ENCODE measurements at places on chromosomes 6 and 20.

DNA sequence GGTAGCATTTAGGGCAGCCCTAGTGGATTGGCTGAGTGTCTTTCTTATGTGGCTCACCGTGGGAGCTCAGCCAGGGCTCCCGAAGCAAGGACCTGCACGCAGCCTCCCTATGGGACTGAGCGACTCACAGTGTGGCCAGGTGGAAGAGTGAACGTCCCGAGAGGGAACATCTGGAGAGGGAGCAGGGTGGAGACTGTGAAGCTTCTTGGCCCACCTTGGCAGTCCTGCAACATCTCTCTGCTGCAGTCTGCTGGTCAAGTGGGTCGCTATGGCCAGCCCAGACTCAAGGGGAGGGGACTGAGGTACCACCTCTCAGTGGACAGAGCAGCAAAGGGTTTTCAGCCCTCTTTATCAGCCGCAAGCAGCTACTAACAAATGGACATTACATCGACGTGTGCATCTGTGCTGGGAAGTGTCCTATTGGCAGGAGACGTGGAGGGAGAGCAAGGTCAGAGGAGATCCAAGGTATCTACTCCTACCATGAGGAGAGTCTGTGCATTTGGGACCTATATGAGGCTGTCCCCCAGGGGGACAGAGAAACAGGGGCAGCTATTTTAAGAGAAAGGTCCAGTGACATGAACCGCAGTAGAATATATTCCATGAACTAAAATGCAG, 49.0 kb upstream of the NXT1 start:
- DNase-seq = no peak

DNA sequence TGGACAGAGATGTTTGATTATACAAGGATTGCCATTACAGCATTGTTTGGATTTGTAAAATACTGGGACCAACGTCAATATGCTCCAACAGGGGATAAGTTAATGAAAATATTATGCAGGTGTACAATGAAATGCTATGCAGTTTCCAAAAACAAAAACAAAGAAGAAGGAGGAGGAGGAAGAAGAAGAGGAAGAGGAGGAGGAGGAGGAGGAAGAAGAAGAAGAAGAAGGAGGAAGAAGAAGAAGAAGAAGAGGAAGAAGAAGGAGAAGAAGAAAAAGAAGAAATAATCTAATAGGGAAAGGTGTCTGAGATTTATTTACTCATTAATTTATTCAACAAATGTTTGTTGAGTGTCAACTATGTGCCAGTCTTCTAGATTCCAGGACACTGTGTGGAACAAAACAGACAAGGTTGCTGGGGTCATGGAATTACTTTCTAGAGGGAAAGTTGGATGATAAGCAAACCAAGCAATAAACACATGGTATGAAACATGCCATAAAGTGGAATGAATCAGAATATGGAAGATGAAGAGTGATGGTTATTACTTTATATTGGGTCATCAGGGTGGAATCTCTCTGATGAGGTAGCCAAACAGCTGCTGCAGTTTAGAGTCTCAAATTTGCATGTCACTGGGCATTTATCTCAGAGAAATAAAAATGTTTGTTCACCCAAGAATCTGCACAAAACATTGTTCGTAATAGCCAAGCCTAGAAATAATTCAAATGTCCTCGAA, 6.3 kb upstream of the TRIM27 start:
- DNase-seq = no peak

DNA sequence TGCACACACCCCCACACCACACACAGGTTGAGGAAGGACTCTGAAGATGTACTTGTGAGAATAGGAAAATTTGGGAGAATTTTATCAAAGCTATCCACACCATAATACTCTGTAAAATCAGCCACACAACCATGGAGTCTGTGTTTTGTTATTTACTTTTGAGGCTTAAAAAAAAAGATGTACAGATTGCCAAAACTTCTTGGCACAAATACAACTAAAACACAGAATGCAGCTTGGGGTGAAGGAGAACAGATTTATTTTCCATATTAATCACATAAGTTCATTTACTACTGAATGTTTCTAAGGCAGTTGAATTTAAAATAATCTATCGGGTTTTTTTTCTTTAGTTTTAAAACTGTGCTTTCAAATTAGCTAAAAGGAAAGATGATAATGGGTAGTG, 32.8 kb upstream of the KCNQ5 start:
- no peak for DNase-seq

GRCh38 chr6:160305926-160306713, 42.1 kb upstream of the SLC22A3 start:
- DNase-seq = no peak

DNA sequence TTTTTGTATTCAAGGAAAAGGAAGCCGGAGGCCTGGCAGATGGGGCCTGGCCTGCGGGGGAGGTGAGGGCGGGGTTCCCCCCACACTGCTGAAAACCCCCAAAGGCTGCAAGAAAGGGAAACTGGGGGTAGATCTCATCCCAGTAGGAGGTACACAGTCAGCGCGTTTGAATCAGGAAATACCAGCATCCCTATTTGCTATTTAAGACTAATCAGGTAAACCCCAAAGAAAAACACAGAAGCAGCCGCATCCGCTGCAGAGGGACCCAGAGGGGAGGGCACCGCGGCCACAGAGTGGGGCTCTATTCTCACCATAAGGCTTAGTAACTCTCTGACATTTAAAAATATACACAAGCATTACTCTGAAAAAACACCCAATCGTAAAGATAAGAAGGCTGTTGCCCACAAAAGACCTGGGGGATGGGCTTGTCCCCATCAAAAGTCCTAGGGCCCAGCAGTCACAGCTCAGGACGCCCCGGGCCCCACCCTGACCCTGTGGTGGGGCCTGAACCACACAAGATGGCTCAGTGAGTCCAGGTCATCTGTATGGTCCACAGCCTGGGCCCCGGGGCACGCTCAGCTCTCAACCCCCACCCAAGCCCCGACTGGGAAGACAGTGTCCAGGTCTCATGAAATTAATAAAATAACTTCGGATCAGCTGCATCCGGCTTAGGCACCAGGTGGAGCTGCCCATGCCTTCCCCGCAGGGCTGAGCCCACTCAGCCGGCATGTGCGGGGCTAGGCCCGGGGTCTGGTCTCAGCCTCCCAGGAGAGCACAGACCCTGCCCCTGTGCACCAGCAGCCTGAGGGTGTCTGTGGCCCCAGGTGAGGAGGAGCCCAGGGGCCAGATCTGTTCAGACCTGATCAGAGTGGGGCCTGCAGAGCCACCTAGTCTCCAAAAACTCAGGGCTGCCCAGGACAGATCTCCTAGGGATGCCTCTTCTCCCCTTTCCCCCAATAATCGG, 31.0 kb downstream of the KCNQ2 start:
- DNase-seq = peak; percentile 16

DNA sequence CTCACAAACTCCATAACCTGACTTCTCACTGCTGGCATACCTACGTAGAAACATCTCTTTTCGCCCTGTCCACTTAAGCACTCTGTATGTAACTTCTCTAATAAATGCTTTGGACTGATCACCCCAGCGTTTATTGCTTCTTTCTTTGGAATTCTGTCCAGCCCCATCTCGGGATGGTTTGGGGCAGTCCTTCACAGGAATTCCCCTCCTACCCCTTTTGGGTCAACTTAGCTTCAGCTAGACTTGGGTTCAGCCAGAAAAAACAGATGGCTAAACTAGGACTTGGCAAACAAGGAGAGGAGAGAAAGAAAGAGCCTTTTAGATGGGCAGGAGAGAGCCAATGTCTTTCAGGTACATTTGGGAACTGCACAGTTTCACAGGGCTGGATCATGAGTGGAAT, 3.9 kb upstream of the LTV1 start:
- no peak for DNase-seq

GRCh38 chr6:35071347-35071994, 69.7 kb downstream of the TCP11 start:
- DNase-seq = no peak

DNA sequence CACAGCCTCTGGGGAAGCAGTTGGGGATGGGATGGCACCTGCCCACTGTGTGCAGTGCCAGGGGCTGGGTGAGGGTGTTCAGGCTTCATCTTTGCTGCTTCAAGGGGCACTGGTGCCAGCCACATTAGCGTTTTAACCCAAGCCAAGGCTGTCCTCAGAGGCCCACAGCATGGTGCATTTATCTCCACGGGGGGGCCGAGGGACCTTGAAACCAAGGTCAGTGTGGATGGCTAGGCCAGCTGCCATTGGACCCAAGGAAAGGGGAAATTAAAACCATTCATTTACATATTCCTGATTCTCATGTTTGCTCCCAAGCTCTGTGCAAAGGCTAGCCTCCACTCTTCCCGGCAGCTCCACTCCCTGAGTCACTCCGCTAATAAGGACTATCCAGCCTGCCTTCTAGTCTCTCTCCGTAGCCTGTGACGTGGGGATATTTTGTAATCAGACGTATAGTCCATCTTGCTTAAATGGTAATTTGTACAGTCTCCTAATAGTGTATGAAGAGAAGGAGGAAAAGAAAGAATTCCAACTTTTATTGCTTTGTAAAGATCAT, 197.1 kb downstream of the CDH4 start:
- DNase-seq = no peak

GRCh38 chr20:5061213-5061612, 58.5 kb downstream of the PCNA start:
- DNase-seq = no peak

DNA sequence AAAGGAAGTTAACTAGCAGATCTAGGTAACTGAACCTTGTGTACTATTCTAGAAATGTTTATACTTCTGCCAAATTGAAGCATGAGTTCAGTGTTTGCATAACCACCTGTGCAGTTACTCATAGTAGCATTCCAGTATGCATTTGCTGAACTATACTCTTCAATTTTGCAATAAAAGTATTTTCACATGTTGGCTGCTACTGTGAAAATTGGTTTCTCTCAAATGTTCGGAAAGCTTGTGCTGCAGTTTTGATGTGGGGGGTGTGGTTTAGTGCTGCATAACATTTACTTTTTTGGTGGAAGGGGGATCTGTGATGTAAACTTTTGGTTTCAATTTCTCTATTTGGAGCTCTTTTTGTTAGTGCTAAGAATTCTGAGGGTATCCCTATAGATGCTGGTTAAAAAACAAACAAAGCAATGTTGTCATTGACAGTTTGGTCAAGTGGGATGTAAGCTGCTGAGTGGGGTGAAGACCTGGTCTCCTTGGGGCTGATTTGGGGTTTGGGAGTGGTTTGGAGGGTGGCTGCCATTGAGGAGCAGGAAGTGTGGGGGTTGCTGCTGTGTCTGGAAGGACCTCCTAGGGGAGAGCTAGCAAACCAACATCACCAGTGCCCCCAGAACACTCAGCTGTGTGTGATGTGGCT, 87.8 kb downstream of the CARMIL1 start:
- DNase-seq = no peak

DNA sequence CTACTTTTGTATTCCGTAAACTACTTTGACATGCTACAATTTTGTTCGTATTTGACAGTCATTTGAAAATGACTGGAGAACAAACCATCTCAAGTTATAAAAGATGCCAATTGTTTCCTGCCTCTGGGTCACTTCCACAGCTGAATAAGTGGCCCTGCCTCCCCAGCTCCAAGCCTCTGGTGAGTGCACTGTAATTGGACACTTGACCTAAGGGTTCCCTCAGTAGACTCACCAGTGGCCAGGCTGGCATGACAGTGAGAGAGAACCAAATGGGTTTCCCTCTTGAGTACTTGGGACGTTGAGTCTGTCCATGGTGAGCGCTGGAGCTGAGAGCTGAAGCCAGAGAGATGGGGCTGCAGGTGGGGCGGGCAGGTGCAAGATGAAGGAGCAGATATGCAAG, 57.1 kb downstream of the SLC35D3 start:
- no peak for DNase-seq

- DNase-seq = no peak
Observed at GRCh38 chr6:141513830-141514229, 618.9 kb upstream of the GJE1 start.

DNA sequence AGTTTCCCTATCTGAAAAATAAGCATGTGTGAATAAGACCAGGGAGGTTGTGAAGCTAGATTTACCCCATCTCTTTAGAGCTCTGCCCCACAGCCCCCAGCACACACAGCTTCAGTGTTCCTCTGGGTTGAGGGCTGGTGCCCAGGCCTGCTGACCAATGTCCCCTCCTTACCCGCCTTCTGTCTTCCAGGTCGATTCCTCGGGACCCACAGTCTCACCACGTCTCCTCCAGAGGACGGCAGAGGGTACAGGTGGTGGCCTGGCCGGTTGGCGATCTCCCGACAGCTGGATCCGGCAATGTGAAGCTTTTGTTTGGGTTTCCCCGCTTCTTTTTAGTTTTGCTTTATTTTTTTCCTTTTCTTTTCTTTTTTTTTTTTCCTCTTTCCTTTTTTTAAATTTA, 42.0 kb downstream of the STK35 start:
- DNase-seq = no peak

DNA sequence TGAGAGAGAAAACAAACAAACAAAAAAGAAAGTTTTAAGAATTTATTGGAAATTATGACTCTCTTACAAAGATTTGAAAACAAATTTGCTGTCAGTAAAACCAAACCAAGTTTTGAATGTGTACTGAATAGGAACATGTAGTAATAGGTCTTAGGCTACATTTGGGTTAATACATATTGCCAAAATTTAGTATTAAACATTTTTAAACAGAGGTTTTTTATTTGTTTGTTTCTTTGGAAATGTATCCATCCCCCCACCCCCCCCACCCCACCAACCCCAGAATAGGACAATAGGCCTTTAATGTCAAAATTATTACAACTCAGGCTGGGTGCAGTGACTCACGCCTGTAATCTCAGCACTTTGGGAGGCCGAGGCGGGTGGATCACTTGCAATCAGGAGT, 2.5 kb downstream of the C6orf118 start:
- no peak for DNase-seq

DNA sequence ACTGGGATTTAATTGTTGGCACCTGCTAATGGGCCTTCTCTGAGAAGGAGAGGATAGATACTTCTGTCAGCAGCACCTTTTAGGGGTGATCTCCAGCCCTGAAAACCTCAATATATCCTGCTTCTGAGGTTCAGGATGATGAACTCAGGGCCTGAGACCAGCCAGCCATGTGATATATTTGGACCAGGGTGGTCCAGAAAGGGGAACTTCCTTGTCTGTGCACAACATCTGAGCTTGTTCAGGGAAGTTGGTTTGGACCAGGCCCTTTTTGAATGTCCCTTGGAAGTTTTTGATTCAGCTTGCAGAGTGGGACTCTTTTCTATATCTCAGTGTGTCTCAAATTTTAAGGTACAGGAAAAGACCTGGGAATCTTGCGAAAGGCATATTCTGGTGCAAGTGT, 85.8 kb downstream of the GFRA4 start:
- no peak for DNase-seq

GRCh38 chr6:68559716-68560115, 75.4 kb upstream of the ADGRB3 start:
- no peak for DNase-seq

Measured in activated CD8-positive, alpha-beta memory T cell treated with anti-CD3 and anti-CD28 coated beads for 4 hours (primary cell).